ENCODE measurements at places on chromosomes 6 and 20.

GRCh38 chr6:119122336-119122735, 43.9 kb upstream of the FAM184A start:
- DNase-seq = no peak

DNA sequence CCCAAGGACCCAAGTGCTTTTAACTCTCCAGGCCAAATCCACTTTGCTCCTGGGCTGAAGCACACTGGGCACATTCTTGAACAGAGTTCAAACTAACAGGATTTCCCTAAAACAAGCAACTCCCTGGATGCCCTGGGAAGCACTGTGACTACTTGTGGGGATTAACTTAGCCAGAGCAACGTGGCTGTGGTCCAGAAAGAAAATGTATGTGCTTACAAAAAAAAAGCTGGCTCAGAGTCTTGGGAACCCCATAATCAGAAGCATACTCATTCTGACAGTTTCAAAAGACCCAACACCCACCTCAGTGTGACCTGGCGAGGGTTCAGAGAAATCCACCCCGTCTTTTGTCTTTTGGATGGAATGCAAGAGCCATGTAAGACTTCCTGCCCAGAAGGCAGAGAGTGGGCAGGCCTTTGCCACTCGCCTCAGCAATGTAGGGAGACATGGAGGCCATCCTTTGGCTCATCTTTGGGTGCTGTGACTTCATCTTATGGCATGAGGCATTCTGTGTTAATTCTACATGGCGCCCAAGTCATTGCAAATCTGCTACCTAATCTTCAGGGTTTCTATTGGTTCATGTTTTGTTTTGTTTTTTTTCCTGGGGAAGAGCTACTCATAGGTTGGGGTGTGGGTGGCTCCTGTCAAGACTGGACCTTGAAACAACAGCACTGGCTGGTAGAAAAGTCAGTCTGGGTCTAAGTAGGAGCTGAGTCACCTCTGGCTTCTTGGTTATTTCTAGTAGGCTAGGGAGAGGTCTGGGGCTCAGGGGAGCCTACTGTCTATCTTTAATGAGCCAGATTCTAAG, 248.6 kb upstream of the SUPT3H start:
- DNase-seq = no peak

DNA sequence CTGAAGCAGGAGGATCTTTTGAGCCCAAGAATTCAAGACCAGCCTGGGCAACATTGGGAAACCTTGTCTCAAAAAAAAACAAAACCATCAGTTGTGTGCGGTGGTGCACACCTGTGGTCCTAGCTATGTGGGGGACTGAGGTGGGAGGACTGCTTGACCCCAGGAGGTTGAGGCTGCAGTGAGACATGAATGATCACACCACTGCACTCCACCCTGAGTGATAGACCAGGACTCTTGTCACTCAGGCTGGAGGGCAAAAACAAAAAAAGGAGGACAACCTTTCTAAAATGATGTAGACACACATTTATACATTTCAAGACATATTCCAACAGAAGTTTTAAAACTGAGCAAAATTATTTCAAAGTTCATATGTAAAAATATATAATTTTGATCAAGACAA, 45.1 kb downstream of the NOL7 start:
- DNase-seq = no peak

GRCh38 chr6:72864799-72865198, 242.9 kb downstream of the KCNQ5 start:
- DNase-seq = no peak

GRCh38 chr6:46024124-46024769, 8.6 kb upstream of the CLIC5 start:
- no peak for DNase-seq

DNA sequence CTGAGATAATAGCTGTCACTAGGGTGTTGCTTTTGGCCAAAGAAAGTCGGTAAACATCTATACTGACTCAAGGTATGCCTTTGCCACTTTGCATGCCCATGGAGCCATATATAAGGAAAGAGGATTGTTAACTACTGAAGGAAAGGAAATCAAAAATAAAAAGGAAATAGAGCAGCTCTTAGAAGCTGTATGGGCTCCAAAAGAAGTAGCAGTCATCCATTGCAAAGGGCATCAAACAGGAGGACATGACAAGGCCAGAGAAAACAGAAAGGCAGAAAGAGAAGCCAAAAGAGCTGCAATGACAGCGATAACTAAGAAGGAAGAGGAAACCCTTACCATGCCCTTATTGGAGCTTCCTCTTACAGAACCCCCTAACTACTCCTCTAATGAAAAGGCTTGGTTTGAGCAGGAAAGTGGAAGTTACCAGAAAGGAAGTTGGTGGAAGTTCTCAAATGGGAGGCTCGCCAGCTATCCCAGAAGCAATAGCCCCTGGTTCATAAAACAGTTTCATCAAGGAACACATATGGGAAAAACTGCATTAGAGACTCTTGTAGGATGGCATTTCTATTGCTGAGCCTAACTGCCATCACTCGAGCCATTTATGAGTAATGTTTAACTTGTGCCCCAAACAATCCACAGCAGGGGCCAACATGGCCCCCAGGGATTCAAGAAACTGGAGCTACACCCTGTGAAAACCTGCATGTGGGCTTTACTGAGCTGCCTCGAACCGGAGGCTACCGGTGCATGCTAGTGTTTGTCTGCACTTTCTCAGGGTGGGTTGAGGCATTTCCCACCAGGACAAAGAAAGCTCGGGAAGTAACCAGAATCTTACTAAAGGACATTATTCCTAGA, 7.0 kb downstream of the IL22RA2 start:
- no peak for DNase-seq

GRCh38 chr6:1524040-1524480, 85.7 kb upstream of the FOXC1 start:
- DNase-seq = peak; percentile 60

GRCh38 chr20:34179637-34180360, 61.4 kb upstream of the ASIP start:
- DNase-seq = no peak

DNA sequence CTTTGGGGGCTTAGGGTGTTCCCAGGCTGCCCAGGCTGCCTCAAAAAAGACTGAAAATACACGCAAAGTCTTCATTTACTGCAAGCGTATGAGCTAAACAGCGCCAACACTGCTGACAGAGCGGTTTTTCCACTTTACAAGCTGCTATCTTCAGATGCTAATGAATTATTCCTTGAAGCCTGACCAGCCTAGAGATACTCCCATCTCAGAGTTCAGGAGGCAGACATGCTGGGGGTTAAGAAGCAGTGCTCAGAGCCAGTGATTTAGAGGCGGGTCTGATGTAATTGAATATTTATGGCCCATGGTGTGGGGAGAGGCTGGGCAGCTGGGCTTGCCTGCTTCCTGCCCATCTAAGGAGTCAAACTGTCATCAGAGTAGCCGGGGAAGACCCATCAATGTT, 241.4 kb downstream of the SLC24A3 start:
- no peak for DNase-seq

DNA sequence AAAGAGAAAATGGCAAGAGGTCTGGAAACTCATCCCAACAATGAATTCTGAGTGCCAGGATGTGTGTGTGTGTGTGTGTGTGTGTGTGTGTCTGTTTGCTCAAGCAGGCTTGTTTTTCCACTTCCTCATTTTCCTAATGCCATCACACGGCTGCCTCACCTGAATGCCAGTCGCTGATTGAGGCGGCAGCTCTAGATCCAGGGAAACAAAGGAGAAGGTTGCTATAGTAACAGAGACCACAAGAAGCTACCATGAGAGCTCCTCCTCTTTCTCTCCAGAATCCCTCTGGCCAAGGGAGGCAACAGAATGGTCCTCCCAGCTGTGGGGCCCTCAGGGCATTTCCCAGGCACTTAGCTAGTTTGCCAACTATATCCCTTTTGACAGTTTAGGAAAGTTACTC, 241.1 kb upstream of the TSHZ2 start:
- DNase-seq = no peak

- no peak for DNase-seq
Measured at GRCh38 chr6:167748046-167748445, 78.7 kb upstream of the AFDN start.

DNA sequence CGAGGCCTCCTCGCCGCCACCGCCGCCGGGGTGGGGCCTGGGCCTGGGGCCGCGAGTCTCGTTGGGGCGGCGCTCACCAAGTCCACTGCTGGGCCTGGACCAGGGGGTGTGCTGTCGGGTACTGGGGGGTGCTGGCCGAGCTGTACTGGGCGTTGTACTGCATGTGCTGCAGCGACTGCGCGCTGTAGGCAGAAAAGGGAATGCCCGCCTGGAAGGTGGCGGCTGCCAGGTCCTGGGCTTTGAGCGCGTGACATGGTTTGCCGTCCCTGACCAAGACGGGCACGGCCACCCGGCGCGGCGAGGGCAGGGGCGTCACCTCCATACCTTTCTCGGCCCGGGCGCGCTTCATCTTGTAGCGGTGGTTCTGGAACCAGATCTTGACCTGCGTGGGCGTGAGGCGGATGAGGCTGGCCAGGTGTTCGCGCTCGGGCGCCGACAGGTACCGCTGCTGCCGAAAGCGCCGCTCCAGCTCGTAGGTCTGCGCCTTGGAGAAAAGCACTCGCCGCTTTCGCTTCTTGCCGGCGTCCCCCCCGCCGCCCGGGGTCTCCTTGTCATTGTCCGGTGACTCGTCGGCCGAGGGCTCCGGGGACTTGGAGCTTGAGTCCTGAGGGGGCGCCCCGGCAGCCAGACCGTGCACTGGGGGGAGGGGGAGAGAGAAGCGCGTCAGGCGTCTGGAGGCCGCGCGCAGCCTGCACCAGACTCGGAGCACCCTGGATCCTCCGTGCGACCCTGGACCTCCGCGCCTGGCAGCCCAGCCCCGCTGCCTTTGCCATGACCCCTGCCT, 1.8 kb downstream of the NKX2-2 start:
- no peak for DNase-seq

DNA sequence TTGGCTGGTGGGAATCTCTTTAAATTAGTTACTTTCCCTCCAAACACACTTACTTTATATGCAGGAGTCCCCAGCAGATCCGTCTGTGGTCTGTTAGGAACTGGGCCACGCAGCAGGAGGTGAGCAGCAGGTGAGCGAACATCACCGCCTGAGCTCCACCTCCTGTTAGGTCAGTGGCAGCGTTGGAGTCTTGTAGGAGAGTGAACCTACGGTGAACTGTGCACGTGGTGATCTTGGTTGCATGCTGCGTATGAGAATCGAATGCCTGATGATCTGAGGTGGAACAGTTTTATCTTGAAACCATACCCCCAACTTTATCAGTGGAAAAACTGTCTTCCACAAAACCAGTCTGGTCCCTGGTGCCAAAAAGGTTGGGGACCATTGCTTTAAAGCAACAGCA, 5.0 kb downstream of the SERPINB6 start:
- no peak for DNase-seq

GRCh38 chr6:74073429-74073828, 377.4 kb downstream of the CD109 start:
- no peak for DNase-seq

DNA sequence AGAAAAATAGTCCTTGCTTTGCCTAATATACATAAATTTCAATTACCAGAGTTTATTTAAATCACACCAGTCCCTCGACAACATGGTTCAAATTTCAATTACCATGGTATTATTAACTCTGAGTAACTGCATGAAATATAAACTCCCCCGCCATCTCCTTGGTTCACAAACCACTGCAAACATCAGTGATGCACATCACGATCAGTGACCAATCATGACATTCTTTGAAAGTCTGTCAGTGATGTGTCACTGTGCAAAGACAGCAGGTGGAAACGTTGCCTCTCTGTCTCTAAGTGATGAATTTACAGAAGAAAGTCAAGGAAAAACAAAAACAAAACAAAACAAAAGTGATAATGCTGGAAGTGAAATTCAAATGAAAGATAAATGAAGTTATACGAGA, 86.7 kb downstream of the TASP1 start:
- no peak for DNase-seq

DNA sequence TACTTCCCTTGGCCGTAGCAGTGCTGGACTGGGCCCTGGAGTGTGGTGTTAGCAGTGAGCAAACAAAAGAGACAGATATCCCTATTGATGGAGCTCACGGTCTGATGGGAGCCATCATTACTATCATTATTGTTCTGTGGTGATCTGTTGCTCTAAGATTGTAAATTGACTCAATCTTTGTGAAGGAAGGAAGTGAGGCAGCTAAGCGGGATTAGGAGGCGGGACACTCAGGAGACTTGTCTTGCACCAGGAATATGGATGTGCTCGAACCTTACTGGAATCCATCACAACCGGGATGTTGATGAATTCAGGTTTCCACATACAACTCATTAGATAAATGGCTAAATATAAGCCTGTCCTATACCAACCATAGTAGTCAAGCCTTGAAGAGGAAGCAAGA, 25.5 kb upstream of the FAM50B start:
- DNase-seq = no peak

DNA sequence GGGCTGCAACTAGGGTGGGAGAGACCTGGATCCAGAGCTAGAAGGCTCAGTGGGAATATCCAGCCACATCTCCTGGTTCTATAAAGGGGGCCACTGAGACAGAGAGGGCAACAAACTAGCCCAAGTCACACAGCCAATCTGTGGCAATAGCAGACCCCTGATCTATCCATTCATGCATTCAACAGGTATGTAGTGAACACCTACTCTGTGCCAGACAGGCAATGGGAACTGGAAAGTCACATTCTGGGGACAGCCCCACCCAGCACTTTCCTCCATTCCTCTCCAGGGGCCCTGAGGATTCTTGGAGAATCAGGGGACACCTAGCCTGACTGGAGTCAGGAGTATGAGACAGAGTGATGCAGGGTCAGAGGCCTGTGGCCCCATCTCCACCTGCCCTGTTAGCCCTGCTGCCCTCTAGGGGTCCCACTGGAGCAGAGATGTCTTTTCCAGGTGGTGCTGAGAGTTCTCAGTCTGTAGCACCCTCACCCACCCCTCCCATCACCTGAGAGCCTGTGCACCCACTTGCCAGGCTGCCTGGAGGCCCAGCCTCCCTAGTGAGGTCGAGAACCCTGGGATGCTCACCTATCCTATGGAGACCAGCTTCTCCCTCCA, 13.6 kb downstream of the BPIFA2 start:
- no peak for DNase-seq

GRCh38 chr6:30037182-30037788, 23.8 kb upstream of the POLR1H start:
- no peak for DNase-seq

DNA sequence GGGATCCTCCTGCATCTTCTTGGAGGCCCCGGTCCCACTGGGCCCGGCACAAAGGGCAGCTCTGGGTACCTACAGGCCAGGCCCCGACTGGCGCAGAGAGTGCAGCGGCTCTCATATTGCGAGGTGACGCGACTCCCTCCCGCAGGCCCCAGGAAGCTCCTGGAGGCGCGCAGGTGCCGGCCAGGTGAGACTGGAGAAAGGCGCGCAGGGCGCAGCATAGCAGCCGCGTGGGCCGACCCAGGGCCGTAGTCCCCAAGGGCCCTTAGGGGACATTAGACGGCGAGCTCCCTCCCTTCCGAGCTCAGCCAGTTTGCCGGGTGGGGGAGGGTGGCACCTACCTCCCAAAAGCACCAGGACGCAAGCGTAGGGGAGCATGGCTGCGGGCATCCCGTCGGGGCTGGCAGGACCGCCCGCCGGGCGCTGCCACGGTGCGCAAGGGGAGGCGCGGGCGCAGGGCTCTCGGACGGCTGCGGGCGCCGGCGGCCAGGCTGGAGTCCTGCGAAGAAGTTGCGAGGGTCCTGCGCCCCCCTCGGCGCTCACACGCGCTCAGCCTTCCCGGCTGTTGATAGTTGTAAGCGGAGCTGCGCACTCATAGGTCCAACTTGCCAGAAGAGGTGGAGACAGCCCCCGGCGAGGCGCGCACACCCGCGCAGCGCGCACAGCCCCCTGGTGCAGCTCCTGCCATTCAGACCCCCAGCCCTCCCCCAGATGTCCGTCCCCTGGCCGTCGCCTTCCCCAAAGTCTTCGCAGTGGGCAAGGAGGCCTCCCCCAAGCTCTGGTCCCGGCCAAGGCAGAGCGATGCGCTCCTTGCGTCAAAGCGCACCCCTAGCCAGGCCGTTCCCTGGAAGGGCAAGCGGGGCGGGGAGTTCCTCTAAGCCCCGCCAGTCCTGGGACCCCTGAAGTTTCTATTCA, 622 bp downstream of the APCDD1L start:
- no peak for DNase-seq

- no peak for DNase-seq
Measured at GRCh38 chr6:14322841-14323240, 205.3 kb downstream of the CD83 start.

Measured in stimulated activated CD8-positive, alpha-beta memory T cell treated with anti-CD3 and anti-CD28 coated beads, Interleukin-7, amount 100 ng/mL, for 4 hours (primary cell).